Fibroblast of upper back skin (primary cell): ENCODE measurements at places on chromosomes 7 and 10.

DNA sequence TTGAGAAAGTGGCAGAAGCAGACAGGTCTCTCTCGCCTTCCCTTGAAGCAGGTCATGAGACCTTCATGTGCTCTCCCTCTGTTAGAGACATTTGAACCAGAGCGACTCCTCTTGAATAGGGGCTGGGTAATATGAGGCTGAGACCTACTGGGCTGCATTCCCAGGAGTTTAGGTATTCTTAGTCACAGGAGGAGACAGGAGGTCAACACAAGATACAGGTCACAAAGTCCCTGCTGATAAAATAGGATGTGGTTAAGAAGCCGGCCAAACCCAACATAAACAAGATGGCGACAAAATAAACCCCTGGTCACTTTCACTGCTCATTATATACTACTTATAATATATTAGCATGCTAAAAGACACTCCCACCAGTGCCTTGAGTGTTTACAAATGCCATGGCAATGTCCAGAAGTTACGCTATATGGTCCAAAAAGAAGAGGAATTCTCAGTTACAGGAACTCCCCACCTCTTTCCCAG lies 43.5 kb upstream of the MSRB2 start:
- no peak for DNase-seq

DNA sequence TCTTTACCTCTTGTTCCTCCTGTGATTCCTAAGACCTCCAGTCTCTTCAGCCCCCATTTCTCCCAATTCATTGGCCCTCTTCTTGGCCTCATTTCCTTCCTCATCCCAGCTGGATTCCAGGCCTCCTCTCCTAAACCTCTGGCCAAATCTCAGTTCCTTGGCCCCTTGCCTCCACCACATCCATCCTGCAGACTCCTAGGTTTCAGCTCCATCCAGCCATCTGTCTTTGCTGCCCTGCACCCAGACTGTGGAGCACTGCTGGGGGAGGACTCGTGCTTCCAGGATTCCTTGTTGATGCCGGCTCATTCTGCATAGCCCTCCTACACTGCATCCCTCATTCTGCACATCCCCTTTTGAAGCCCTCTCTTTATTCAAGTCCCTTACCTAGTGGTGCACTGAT lies 6.7 kb downstream of the PLAC9 start:
- no peak for DNase-seq

DNA sequence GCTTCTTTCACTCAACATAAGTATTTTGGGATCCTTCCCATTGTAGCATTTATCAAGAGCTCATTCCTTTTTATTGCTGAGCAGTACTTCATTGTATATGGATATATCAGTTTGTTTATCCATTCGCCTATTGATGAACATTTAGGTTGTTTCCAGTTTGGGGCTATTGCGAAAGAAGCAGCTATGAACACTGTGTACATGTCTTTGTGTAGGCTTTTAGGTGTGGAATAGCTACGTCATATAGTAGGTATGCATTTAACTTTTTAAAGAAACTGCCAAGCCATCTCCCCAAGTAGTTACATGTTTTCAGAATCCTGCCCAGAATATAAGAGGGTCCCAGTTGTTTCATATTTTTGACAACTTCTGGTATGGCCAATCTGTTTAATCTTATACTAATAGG lies 468.1 kb downstream of the IPMK start:
- no peak for DNase-seq

- DNase-seq: no peak
Measured at GRCh38 chr10:73433538-73433867, at the start of gene MSS51. Gene MSS51 (minus strand): TSS chr10:73433561. CDS start chr10:73428284, 5,277 bp downstream.

DNA sequence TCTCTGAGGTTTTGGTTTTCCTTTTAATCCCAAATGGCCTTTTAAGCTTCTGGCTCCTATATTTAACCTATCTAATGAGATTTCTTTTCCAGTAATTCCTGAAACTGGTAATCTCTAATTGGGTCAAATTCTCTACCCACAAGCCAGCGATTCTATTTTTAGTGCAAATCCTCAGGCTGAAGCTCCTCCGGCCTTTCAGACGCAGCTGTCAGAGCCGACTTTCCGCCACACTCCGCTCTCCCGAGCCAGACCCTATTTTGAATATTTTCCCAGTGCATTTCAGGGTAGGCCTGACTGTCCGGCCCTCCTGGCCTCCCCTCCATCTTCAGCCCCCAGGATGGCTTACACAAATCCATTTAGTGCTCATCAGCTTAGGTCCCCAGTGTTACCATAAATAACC lies 9.7 kb upstream of the ADCY1 start:
- DNase-seq: no peak
